ENCODE measurements at places on chromosomes 7 and 10.

- no peak for DNase-seq
These were observed 14.3 kb downstream of the IL2RA start for GRCh38 chr10:6047847-6048246.

- DNase-seq: no peak
These were observed 70.2 kb downstream of the AHCYL2 start for GRCh38 chr7:129295015-129295423.

- no peak for DNase-seq
These were observed 369.7 kb downstream of the PLXNA4 start for GRCh38 chr7:132206594-132206993.

DNA sequence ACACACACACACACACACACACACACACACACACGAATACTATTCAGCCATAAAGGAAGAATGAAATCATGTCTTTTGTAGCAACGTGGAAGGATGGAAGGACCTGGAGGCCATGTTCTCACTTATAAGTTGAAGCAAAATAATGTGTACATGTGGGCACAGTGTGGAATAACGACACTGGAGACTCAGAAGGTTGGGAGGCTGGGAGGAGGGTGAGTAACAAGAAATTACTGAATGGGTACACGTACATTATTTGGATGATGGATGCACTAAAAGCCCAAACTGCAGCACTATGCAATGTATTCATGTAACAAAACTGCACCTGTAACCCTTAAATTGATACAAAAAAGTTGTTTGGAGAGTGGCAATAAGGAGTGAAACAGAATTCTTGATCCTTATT lies 32.1 kb downstream of the KMT2C start:
- DNase-seq: no peak

DNA sequence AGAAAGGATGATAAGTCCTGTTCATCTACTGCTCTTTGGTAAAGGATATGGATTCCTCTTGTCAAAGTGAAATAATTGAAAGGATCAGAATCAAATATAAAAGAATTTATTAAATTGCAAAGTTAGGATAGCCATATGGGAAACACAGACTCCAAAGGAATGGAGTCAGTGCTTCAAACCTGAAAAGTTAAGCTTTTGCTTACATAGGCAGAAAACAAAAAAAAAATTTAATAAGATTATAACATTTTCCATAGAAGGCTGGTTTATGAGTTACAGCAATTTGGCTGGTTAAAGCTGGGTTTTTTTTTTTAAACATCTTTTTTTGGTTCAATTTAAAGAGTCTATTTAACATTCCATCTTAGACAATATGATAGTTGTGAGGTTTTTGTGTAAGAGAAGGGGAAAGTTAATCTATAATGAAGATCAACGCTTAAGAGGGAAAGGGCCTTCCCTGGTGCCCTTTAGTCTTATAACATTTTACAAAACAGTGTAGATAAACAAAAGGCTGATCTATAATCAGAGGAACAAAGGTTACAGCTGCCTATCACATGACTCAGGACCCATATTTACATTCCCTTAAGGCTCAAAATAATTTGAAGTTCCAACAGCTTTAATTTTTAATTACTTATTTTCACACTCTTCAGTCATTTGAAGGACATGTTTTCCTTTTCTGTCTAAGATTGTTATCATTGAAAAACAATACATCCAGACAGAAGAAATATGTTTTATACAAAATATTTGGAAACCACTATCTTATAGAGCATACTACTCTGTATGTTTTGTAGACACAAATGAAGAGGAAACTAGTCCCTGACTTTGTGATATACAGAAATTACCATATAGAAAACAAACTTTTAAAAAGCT lies 234.3 kb upstream of the MBL2 start:
- no peak for DNase-seq

DNA sequence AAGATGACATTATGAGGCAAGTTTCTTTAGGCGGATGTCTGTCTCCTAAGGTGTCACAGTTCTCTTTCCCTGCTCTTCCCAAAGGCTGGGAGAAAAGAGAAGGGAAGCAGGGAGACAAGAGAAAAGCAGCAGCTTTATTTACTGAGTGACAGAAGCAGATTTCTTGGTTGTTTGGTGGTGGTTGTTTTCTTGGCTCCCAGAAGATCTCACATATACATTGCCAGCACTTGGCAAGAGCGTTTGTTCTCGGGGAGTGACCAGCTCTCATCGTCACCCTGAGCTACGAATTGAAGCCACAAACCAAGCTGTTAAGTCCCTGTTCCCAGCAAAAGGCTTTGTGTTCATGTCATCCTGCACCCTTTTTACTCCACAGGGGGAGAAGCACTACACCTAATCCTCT lies 11.4 kb downstream of the CDHR3 start:
- DNase-seq: no peak

- no peak for DNase-seq
These were observed 45.9 kb upstream of the KLF6 start for GRCh38 chr10:3830946-3831345.

DNA sequence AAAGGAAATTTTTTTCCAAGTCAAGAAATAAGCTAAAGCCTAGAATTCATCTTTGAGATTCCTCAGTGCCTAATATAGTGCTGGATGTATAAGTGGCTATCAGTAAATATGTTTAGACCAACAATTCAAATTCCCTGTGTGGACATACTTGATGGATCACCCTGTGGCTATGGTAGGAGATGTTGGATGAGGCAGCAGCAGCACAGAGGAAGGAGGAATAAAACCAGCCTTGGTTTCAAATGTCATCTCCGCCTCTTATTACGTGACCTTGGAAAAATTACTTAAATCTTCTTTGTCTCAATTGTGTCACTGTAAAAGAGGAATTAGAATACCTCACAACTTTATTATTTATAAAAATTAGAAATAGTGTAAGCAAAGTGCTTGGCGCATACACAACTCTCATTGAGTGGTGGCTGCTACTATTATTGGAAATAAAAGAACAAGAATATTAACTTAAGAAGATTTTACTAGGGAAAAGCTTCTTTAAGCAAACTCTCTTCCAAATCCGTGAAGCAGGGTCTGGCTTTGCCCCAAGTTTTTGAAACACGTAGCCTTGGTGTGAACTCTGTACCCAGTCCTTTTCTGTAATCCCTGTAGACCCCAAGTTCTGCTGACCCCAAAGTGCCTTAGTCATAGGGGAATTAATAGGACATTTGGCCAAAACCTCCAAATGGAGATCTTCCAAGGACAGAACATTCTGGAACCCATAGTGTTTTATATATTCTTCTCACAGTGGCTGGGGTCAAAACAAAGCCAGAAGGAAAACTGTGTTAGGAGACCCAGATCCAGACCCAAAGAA lies 283.8 kb downstream of the PTEN start:
- no peak for DNase-seq

- DNase-seq: no peak
These were observed 437.5 kb upstream of the MBL2 start for GRCh38 chr10:53209944-53210611.

DNA sequence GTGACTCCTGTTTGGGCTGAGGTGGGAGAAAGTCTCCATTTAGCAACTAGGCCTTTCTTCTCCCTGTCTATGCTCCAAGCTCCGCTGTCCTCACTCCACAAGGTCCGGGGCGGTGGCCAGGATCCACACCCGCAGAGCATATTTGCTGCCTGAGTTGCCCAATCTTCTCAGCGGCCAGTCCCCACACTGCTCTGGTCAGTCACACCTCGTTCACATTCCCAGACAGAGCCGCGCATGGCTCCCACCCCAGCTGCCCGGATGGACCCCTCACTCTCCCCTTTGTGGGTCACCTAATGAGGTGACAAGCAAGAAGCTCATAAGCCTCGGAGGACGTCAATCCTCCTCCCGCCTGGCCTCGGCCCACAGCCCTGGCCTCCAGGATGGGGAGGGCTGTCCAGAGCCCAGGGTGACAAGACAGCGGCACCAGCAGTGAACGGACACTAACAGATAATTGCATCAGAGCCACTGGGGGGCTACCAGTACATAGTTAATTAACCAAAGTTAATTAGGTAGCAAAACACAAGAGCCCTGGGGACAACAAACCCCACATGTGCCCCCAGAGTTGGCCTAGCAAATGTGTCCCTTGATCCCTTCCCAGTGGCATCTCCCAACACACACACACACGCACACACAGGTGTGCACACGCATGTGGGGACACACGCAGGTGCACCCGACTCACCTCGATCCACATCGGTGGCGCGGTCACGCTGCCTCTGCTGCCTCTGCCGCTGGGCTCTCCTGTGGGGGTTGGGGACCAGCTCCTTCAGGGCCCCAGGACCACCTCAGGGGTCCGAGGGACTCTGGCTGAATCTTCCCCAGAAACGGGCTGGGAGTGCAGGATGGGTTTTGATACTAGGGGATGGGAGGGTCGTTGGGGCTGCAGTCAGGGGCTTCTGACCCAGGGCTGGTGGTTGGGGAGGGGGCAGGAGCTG lies 11.8 kb downstream of the EPHA1 start:
- no peak for DNase-seq

All from aorta (tissue), 5 donors.